Activated CD4-positive, alpha-beta T cell treated with anti-CD3 and anti-CD28 coated beads, Interleukin-2, amount 10 ng/mL, durations not matched to agents 24 days and 14 days (primary cell): ENCODE measurements at places on chromosomes 4 and X.
A peak's percentile ranks its signal among the peaks of the same experiment; 100 is the strongest.

GRCh38 chr4:153169776-153170175, 34.5 kb upstream of the TRIM2 start:
- H3K27me3 ChIP-seq = peaks cover 29% of the 10 kb centered on the region
- H3K4me3 ChIP-seq = no peak overlapping the region
- H3K27ac ChIP-seq = no peak overlapping the region
- DNase-seq = no peak

GRCh38 chr4:123159479-123159878, 237.1 kb upstream of the NUDT6 start:
- no peaks in the 10 kb centered on the region for H3K27me3 ChIP-seq
- no peaks in the 10 kb centered on the region for H3K36me3 ChIP-seq
- no peak overlapping the region for H3K4me3 ChIP-seq

- H3K27me3 ChIP-seq = no peaks in the 10 kb centered on the region
- H3K27ac ChIP-seq = peak within 1 kb of the TSS; percentile 100
- peak within 1 kb of the TSS; percentile 99 for H3K4me3 ChIP-seq
- peaks cover 15% of the 10 kb centered on the region for H3K4me1 ChIP-seq
Observed at GRCh38 chrX:77785486-77786364, at the start of gene ATRX. Gene ATRX, minus strand, starts transcription at chrX:77786216. Its CDS starts 215 bp downstream, at chrX:77786001.

DNA sequence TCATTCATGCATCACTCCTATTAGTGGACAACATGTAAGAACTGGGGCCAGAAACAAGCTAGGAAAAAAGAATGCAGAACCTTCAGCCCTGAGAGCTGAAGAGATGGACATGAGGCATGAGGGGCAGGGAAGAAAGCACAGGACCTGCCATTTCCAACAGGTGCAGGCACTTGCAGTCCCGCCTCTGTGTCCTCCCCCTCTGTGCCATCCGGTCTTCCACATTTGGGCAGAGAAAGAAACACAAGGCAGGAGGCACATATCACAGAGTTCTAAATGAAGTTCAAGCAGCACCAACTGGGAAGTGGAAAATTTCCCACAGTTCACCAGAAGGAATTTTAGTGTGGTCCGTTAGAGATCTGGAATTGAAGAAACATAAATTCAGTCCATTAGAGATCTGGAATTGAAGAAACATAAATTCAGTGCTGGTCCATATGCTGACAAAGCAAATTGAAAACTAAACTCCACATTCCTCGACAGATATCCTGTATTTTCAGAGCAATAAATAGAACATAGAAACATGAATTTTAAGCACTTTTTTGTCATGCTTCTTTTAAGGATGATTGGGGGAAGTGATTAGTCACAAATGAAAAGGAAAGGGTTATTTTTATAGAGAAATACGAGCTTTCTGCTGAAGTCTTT, 57.2 kb upstream of the DAPP1 start:
- no peak overlapping the region for H3K4me3 ChIP-seq
- peaks cover 14% of the 10 kb centered on the region for H3K4me1 ChIP-seq
- DNase-seq = no peak
- H3K27ac ChIP-seq = no peak overlapping the region

DNA sequence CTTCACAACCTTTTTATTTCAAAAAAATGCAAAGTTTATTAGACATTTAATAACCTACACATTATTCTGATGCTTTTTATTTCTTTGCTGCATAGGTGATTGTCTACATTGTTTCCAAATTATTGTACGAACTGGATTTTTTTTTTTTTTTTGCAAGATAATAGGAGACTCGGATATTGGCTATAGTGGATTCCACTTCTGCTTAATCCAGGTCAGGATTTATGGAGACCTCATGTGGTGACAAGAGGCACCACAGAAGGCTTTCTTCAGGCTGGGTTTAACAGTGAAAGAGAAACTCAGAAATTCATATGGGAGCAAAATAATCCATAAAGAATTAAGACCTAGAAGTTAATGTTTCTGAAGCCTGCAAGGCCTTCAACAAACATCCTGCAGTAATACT, 2.4 kb upstream of the SLIT2 start:
- no peaks in the 10 kb centered on the region for H3K36me3 ChIP-seq
- H3K4me3 ChIP-seq = no peak overlapping the region
- H3K27me3 ChIP-seq = peaks cover 28% of the 10 kb centered on the region
- H3K4me1 ChIP-seq = peaks cover 8% of the 10 kb centered on the region
- no peak overlapping the region for H3K27ac ChIP-seq

DNA sequence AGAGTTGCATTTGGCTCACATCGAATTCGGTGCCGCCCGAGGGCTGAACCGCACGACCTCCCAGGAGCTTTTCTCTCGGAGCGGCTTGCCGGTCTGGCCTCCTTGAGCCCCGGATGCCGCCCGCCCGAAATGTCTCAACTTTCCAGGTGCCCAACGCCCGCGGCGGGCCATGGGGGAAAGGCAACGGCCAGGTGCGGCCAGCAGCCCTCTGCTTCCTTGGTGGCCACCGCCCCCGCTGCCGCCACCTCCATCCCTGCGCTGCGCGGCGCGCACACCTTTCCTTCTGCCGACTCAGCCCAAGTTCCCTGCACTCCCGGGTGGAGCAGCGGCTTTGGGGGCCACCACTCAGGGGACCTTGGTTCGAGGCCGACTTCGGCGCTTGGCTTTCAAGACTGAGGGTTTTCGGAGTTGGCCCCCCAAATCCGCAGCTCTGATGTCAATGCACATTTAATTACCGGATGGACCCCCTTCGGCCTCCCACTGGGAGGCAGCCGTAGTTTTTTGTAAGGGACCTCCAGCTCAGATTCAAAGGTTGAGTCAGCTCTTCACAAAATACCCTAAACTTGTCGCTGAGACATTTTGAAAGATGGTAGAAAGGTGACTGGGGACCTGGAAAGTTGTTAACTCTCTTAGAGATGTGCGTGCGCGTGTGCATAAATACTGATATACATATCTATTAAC, 1.1 kb downstream of the AFF2 start:
- peak; percentile 58 for DNase-seq
- H3K4me3 ChIP-seq = peak overlapping the region; percentile 81
- H3K4me1 ChIP-seq = peaks cover 8% of the 10 kb centered on the region
